Inflammatory macrophage treated with lipopolysaccharide for 4 hours (primary cell): ENCODE measurements at places on chromosomes 7 and 10.

DNA sequence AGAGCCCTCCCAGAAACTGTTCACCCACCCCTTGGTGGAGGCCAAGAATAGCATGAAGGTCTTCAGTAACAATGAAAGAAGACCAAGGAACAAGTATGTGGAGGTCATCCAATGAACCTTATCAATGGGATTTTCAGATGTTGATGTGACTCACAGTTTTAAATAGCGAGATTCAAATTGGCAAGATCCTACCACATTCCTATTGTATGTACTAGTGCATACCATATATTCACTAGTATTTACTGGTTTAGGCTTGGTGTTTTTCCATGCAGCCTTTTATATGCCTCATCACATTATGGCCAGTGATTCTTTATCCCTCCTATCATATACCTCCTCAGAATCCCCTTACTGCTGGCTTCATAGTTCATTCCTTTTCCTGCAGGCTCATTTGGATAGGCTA is 54.4 kb downstream of the ITGB8 start:
- DNase-seq: no peak

- no peak for DNase-seq
Measured at GRCh38 chr10:1411956-1412355, 325.4 kb downstream of the ADARB2 start.

DNA sequence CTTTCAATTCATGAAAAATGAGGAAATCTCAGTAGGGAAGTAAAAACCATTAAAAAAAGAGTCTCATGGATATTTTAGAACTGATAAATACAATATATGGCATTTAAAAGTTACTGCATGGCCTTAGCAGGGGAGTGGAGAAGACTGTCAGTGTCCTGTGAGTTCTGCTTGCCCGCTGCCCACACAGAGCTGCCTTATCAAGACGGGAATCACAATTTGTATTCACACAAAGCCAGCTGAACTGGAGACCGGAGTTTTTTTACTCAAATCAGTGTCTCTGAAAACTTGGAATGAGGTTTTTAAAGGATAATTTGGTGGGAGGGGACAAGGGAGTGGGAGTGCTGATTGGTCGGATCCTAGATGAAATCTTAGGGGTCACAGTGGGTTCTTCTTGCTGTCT is 17.1 kb downstream of the LANCL2 start:
- DNase-seq: no peak

DNA sequence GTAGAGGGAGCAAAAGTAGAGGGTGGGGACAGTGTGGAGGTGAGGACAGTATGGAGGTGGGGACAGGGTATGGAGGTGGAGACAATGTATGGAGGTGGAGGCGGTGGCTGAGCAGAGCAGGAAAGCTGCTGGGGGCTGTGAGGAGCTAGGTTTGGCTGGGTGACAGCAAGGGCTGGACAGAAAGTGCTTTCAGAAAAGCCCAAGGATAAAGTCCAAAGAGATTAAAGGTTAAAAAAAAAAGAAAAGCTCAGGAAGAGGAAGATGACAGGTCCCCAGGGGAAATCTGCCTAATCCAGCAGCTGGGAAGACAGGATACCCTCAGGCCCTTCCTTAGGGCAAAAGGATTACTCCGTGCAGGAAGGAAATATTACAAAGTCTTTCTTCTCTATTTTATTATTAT is 32.1 kb upstream of the PFKFB3 start:
- no peak for DNase-seq

DNA sequence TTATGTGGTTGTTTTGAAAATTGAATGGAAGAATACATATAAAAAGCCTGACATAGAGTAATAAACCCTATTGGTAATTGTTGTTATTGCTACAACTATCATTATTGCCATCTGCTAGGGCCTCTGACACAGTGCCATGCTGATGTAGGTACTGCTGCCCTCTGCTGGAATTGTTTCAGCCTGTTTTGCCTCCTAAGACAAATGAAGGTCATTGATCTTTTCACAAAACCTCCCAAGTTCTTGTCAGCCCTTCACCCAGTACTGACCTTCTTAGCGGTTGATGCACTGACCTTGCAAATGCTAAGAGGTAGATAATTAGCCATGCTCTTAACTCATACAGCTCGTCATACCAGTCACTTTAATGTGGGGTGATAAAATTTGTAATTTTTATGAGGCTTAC is 975.2 kb downstream of the SORCS1 start:
- peak; percentile 13 for DNase-seq

DNA sequence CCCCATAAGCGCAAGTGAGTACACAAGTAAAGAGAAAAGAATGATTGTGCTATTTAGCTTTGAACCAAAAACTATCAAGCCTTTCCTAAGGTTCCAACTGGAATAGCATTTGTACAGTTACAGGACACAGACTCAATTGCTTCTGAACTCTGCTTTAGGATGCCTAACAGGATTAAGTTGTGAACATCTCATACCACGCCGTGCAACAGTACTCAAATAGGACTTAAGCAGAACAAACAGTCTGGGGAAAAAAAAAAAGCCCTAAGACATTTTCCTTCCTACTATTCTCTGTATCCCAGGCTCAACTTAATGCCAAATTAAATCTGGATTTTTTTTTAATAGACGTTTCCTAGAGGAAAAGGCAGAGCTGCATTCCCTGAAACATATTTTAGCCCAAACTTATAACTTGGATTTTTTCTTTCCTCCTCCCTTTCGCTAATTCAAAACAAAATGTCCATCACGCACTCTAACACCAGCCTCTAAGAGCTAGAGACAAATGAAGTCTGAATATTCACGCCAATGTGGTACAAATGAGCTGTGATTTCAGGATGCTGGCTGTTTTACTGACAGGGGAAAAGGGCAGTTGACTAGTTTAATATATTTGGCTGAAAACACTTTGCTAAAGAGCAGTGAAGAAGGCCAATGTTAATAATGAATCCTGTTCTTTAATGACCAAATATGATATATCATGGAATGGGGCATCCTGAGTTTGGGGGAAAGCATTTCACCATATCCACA is 68.6 kb downstream of the CALD1 start:
- no peak for DNase-seq

- DNase-seq: no peak
Measured at GRCh38 chr7:45384499-45384898, 189.7 kb upstream of the ADCY1 start.

GRCh38 chr7:112615701-112616100 is 134.9 kb downstream of the LSMEM1 start:
- DNase-seq: no peak

GRCh38 chr7:30436046-30436445 is 42.5 kb downstream of the NOD1 start:
- DNase-seq: no peak

DNA sequence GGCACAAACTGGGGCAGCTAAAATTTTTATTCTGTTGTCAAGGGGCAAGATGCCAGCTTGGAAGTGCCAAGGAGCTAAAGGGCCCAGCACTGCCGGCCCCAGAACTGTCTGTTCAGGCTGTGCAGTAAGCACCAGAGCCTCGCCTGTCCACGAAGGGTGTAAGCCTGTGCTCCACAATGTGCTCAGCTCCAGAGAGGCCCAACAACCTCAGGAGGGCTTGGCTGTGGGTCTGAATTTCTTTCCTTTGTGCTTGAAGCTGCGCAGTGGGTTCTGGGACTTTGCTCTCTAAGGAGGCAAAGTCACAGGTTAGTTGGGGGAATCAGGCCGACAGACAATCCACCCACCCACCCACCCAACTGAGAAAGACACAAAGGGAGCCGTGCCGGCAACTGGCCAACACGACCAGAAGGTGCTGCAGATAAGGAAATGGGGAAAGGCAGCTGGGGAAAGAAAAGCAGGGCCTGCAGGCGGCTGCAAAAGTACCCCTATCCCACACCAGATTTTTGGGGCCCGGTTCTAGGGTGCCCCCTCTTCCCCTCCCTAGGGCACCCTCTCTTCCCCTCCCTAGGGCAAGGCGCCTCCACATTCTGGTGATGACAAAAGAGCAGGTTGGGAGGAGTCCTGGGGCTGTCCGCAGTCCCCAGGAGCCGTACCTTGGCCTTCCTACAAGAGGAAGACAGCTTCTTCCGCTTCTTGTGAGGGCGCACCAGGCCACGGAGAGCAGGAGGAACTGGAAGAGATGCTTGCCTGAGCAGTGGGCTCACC is 7.7 kb downstream of the DDX56 start:
- DNase-seq: no peak

GRCh38 chr7:8357536-8357935 is 75.9 kb upstream of the NXPH1 start:
- DNase-seq: no peak

DNA sequence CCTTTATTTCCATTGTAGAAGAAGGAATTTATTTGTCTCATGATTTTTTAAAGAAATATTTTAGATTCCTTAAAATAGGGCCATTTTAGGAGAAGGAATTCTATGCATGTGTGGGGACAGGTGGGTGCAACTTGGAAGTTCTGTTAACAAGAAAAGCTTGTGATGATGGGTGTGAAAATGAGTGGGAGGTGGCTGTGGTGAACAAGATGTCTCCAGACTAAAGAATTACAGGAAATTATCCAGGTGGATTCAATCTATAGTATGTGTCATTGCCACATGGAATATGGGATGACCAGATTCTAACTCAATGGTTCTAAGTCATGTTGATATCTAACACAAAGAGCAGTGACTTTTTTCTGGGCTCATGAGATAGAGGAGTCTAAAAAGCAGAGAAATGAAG is 229.6 kb upstream of the IGFBP3 start:
- no peak for DNase-seq

- no peak for DNase-seq
Measured at GRCh38 chr7:131212114-131212513, 115.6 kb upstream of the MKLN1 start.

- DNase-seq: no peak
Measured at GRCh38 chr10:84195044-84195830, 900 bp downstream of the CDHR1 start.

- DNase-seq: no peak
Measured at GRCh38 chr10:59060852-59061251, 115.6 kb upstream of the PHYHIPL start.

DNA sequence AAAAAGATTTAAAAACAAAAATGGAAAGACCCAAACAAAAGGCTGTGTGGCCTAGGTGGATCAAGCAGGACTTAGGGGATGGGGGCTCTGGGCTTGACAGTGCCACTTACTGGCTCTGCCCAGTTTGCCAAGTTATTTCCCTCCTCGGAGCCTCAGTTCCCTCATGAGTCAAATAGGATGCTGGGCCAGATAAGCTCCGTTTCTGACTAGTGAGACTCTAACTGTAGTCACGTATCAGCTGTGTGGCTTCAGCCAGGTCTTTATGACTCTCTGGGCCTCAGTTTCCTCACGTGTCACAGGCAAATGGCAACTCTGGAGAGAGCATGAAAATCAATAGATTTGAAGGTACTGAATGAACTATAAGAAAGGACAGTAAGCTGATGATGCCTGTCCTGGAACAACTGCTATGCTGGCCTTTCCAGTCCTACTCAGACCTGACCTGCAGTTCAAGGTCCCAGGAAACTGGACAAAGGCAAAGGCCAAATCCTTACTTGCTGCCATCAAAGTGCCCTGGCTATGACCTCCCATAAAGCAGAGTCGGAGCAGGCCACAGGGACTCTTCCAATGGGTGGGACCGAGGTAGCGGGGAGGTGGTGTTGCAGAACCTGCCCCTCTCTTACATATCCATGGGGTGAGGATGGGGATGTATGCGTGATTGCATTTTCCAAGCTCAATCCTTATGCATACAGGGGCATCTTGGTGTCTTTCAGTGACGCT is 27.0 kb downstream of the FAM53B start:
- DNase-seq: no peak

DNA sequence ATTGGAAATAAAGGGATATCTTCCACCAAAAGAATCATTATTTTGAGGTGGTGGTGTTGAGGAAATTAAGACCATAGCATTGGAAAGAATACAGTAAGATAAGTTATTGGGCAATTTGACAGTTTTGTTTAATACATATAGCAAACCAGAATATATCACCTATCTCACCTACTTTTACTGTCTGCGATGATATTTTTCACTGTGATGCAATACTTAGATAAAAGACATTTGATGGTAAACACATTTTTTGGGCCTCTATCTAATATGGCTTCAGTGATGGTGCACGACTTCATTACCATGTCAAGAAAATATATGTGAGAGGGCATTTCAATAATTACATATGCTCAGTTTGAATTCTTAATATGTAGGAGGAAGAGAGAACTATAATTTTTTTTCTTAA is 93.7 kb upstream of the MAGI2 start:
- no peak for DNase-seq

GRCh38 chr10:15053061-15053460 is 9.3 kb downstream of the OLAH start:
- no peak for DNase-seq

GRCh38 chr7:85186521-85187241 is at the start of gene SEMA3D:
TSS of gene SEMA3D (minus strand) at chr7:85187056. CDS start at chr7:85121891, 65,165 bp downstream.
- peak; percentile 19 for DNase-seq

DNA sequence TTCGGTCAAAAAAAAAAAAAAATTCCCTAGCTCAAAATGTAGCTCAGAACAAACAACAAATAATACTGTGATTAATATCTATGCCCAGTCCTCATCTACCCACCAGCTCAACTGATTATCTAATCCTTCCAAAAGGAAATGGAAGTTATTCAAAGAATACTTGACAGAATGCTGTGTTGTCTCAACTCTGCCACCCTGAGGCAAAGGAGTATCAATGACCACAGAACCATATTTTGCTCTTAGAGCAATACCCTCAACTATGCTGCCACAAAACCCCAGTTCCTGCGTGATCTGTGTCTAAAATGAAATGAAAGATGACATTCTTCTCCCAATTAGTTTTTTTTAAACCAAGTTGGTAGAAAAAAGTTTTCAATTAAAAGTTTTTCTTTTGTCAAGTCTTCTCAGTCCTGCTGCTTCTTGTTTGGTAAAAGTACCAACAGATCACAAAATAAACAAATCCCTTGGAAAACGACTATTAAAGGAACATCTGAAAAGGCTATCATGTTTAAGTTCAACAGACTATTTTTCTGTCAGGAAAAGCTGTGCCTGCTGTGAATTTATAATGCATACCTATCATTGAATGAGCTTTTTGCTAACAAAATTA is 21.6 kb downstream of the RBM28 start:
- DNase-seq: peak; percentile 57

GRCh38 chr7:93717217-93717900 is 142.8 kb upstream of the CALCR start:
- DNase-seq: no peak

- DNase-seq: no peak
Measured at GRCh38 chr7:158121441-158122045, 466.1 kb downstream of the PTPRN2 start.
